Activated CD4-positive, alpha-beta T cell treated with anti-CD3 and anti-CD28 coated beads, Interleukin-2, amount 10 ng/mL, durations not matched to agents 24 days and 14 days (primary cell): ENCODE measurements at places on chromosomes 3 and 15. TPM values are rescaled to one million over a fixed set of nuclear protein-coding genes. Genes with fewer than 3 reads are reported as not detected.

Gene ZNF774
- 1.2 and 2.3 TPM in 2 replicates for total RNA-seq

Gene CD86
- total RNA-seq = 1.4 TPM in 2 replicates

Gene FBXL2
- total RNA-seq = not detected in 2 replicates

Gene CTXND1
- not detected in 2 replicates for total RNA-seq

Gene SLC9C1
- not detected in 2 replicates for total RNA-seq

Gene BFSP2
- not detected in 2 replicates for total RNA-seq

Gene TUSC7
- not detected in 2 replicates for total RNA-seq

Gene HIGD2B
- total RNA-seq = not detected in 2 replicates

Gene TMCC1
- total RNA-seq = 19.2 and 21.0 TPM in 2 replicates

Gene MYRIP
- not detected in 2 replicates for total RNA-seq

Gene CKMT1A
- 0.28 and 0.66 TPM in 2 replicates for total RNA-seq

Gene UBE2Q2
- 17.0 and 17.1 TPM in 2 replicates for total RNA-seq

Gene EPHA3
- total RNA-seq = not detected in 2 replicates

Gene TAMM41
- 34.2 and 35.6 TPM in 2 replicates for total RNA-seq

Gene GATA2
- not detected in 2 replicates for total RNA-seq
